WTC11 (cell line): ENCODE measurements at places on chromosomes 3 and 15. TPM values are rescaled to one million over a fixed set of nuclear protein-coding genes. Genes with fewer than 3 reads are reported as not detected.

The CNTN3 gene
- 0.14 to 0.17 TPM (median 0.14 TPM) in 3 replicates for total RNA-seq

The GABRG3 gene
- 0.30 to 0.72 TPM (median 0.46 TPM) in 3 replicates for total RNA-seq

The BRPF1 gene
- 20.4 to 22.8 TPM (median 21.4 TPM) in 3 replicates for total RNA-seq

The KLHDC8B gene
- 13.5 to 21.5 TPM (median 16.1 TPM) in 3 replicates for total RNA-seq

The GRIP2 gene
- 11.4 to 12.0 TPM (median 11.7 TPM) in 3 replicates for total RNA-seq

The FBXL2 gene
- 2.6 to 2.9 TPM (median 2.8 TPM) in 3 replicates for total RNA-seq

The ZNF860 gene
- total RNA-seq: 6.4 to 6.7 TPM (median 6.5 TPM) in 3 replicates

The DIPK2A gene
- 28.0 to 35.1 TPM (median 28.9 TPM) in 3 replicates for total RNA-seq

The SLC30A4 gene
- total RNA-seq: 0.04 to 0.05 TPM in 2 of 3 replicates, not detected in the other

The TMCO5A gene
- total RNA-seq: not detected in 3 replicates
